ENCODE measurements at places on chromosomes 6 and 20.

DNA sequence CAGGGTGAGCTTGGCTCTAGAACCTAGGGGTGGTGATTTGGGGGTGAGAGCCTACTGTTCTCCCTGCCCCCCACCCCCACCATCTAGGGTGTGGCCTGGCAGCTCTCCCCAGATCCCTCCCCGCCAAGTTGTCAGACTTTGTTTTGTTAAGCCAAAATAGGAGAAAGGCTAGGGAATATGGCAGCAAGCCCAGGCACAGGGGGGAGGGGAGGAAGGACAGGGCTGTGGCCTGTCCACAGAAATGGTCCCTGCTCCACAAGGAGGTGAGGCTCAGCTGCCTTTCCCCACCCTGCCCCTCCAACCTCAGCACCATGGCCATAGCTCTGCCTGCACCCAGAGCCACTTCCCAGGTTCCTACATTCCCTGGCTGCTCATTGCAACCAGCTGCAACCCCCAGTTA, 17.2 kb downstream of the SCUBE3 start:
- DNase-seq, result no peak

DNA sequence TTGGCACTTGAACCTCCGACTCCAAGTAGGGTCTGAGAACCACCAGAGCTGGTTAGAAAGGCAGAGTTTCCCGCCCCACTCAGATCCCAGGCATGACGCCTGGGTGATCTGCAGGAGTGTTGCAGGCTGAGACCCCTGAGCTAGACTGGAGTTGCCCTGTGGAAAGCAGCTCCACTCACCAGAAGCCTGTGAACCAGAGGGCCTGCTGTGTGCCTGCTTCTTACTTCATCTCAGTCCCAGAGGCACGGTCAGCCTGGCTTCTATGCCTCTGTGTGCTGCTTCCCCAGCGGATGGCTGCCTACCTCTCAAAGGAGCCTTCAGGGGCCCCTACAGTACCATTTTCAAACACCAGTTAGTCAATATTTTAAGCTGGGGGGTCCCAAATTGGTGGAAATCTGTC, 15.6 kb upstream of the CCN6 start:
- DNase-seq, result no peak

DNA sequence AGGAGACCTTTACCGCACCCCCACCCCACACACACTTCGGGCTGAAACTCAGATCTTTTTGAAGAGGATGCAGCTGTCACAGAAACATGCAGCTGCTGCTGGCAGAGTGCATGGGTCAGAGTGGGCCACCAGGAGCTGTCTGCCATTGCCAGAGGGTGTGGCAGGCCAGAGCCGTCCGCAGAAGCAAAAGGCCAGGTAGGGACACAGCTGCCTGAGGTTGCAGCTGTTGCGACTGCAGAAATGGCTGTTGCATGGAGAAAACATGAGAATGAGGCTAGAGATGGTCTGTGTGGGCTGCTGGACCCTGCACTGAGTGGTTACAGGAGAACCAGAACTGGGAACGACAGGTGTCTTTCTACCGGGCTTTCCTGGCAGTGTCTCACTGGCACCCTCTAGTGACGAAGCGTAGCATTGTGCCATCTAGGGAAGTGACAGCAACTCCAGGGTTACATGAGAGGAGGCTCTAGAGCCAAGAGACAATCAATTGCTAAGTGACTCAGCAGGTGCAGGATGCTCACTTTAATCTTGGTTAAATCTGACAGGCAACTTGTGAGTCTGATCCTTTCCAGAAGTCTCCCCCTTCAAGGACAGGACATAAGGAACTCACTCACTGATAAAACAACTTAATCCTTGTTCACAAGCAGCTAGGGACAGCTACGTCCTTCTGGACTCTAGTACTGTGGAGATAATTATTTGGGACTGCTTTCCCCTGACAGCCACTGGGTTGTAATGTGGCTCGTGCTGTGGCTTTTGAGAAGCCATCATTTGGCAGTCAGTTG, 29.1 kb upstream of the SERPINB9 start:
- DNase-seq, result peak; percentile 75

GRCh38 chr6:164085091-164086075, 670.9 kb downstream of the QKI start:
- no peak for DNase-seq

DNA sequence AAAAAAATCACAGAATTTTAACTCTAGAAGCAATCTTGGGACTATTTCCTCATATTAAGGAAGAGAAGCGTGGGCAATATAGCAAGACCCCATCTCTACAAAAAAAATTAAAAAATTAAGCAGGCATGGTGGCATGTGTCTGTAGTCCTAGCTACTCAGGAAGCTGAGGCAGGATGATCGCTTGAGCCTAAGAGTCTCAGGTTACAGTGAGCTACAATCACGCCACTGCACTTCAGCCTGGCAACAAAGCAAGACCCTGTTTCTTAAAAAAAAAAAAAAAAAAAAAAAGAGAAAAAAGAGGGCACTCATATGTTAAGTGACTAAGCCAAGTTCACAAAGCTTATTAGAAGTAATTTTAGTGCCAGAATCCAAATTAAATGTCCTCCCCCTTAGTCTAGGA, 100.8 kb downstream of the SESN1 start:
- no peak for DNase-seq

GRCh38 chr20:3239026-3239866, at the start of gene SLC4A11:
Gene SLC4A11, minus strand, starts transcription at chr20:3239190. Its CDS starts 53 bp downstream, at chr20:3239137.
- peak; percentile 83 for DNase-seq

GRCh38 chr6:110683241-110683640, 132.0 kb downstream of the CDK19 start:
- no peak for DNase-seq

DNA sequence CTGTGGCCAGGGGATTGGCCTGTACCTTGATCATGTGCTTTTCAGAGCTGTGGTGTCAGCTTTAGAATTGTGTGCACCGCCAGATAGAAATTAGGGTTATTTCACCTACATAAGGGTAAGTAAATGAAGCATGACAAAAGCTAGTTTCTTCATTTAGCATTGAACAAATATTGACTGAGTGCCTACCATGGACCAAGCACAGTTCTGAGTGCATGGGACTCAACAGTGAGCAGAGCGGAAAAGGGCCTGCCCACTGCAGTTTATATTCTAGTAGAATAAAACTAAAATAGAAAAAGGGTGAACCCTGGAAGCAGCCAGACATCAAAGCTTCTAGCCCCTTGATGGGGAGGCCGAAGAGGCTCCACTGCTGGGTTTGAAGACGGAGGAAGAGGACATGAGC, 25.6 kb downstream of the ECT2L start:
- peak; percentile 33 for DNase-seq

- DNase-seq, result no peak
Measured at GRCh38 chr6:116354236-116354635, 16.5 kb upstream of the DSE start.

- no peak for DNase-seq
Measured at GRCh38 chr6:110689275-110689935, 125.9 kb downstream of the CDK19 start.

DNA sequence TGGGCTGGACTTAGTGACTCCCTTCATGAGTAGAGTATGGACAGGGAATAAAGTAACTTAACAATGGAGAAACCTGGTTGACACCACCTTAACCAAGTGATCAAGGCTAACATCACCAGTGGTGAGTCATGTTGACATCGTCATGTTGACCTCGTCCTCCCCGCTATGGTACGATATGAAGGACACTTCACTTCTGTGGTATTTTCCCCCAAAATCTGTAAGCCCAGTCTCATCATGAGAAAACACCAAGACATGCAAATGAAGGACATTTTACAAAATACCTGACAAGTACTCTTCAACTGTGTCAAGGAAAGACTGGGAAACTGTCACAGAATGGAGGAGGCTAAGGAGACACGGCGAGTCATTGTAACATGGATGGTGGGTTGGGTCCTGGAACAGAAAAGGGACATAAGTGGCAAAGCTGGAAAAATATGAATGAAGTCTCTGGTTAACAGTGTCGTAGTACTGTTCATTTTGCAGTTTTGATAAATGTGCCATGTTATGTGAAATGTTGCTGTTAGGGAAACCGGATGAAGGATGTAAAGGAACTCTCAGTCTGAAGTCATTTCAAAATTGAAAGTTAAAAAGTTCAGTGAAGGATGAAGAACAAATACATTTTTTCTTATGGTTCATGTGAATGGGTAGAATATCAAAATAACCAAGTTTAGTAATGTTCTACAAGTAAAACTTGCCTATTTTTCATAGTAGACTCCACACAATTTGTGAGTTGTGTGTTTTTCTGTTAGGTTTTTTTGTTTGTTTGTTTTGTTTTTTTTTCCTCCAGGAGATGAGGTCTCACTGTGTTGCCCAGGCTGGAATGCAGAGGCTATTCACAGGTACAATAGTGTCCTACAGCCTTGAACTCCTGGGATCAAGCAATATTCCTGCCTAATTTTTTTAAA, 247.5 kb downstream of the TMEM242 start:
- DNase-seq, result no peak

GRCh38 chr6:96563853-96564252, 925 bp downstream of the FHL5 start:
- DNase-seq, result no peak

DNA sequence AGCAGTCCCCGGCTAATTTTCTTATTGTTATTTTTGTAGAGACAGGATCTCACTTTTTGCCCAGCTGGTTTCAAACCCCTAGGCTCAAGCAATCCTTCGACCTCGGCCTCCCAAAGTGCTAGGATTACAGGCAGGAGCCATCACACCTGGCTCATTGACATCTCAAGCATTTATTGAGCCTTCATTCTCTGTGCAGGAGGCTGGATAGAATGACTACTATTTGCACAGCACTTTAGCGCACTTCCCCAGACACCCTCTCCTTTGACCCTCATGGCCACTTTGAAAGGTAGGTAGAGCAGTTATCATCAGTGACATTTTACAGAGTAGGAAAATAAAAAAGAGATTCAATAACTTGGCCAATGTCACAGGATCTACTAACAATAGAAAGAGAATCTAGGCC, 124.0 kb upstream of the STXBP5 start:
- peak; percentile 82 for DNase-seq

Data from NCI-H510A treated with DMSO at 0.1 percent for 48 hours (cell line).